Fibroblast of gingiva (primary cell): ENCODE measurements at places on chromosomes 1 and 21.

DNA sequence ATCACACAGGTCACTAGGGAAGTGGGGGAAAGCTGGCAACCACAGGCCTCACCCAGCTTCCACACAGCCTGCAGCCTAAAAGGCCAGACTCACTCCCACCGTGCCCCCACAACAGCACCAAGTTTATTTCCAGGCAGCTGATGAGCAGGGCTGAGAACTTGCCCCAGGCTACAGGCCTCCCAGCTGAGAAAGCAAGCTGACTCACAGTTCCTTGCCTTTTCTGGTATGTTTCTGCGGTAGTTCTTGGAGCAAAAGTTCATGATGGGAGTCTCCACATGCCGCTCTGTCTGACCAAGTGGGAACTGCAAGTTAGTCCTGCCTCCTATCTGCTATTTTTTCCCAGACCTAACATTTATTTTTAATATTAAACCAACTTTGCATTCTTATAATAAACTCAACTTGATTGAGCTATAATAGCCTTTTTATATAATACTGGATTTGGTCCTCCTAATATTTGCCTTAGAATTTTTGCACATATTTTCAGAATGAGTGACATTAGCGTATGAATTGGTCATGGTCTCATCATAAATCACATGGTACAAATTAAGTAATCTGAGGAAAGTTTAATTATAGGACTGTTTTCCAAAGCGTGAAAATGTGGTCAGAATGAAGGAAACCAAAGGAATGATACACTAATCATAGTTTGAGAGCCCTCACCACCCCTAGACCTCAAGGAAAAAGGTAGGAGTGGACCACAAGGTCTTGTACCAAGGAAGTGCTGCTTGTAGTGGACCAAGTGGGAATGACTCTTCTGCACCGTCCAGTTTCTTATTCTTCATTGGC lies 30.7 kb downstream of the RPAP2 start:
- DNase-seq, result peak; percentile 60

DNA sequence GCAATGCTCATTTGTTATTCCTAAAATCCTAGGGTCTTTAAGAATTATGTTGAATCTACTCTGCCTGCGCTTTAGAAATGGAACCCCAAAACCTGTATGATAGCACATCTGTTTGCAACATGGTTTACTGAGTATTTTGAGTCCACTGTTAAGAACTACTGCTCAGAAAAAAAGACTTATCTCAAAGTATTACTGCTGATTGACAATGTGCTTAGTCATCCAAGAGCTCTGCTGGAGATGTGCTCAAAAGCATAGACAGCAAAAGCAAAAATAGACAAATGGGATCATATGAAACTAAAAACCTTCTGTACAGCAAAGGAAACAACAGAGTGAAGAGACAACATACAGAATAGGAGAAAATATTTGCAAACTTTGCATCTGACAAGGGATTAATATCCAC lies 107.0 kb downstream of the CTH start:
- no peak for DNase-seq

GRCh38 chr1:214552174-214552608 lies 789 bp upstream of the PTPN14 start:
- peak; percentile 72 for DNase-seq

- DNase-seq, result no peak
These were observed 348.5 kb upstream of the VAMP3 start for GRCh38 chr1:7422561-7422960.

DNA sequence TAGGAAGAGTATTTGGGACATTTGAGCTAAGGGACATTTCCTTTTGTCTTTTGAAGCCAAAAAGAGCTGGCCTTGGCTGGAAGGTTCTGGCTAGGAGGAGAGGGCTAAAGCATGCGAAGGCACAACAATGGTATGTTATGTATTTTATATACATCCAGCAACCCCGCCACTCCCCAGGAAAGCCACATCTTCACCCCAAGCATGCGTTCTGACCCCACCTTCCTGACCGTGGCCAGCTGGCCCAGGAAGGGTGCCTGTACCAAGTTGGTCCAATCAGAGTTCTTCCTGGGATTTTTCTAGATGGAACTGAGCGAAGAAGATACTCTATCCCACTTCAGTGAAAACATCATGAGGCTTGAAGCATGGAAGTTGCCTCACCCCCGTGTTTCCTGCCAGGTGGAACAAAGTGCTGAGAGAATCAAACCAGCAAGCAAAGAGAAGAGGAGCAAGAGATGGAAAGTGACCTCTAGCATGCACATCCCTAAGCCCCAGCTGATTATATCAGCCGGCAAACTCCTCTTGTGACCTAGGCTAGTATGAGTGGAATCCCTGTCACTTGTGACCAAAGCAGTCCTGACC lies 82.7 kb downstream of the BCAR3 start:
- no peak for DNase-seq

GRCh38 chr21:40333731-40334130 lies 466.5 kb downstream of the PCP4 start:
- no peak for DNase-seq

GRCh38 chr1:85756864-85757263 lies 48.6 kb upstream of the ZNHIT6 start:
- no peak for DNase-seq

GRCh38 chr1:1123581-1124507 lies 8.0 kb upstream of the C1orf159 start:
- DNase-seq, result peak; percentile 51

DNA sequence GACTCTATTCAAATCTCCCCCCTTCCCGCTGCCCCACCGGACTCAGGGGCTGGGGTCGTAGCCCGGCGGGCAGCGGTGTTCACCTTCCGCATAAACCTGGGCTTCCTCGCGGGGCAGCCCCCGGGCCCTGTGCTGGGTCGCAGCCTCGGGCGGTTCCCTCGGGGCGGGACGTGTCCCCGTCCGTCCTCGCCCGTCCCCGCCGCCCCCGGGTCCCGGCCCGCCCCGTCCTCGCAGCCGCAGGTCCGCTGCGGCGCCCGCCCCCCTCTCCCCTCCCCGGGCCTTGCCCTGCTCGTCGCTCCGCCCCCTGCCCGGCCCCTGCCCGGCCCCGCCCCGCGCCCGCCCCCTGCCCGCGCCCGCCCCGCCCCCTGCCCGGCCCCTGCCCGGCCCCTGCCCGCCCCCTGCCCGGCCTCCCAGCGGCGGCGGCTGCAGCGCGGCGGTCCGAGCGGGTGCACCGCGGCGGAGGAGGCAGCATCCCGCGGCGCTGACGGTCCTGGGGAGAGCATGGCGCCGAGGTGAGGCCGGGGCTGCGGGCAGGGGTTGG lies at the start of gene COL18A1:
COL18A1 (plus strand) TSS at position 436 of the 541 bp plus-strand sequence; CDS start at position 502, 66 bp downstream.
- DNase-seq, result peak; percentile 17

- DNase-seq, result peak; percentile 91
These were observed 805.3 kb downstream of the USP25 start for GRCh38 chr21:16535102-16535422.

GRCh38 chr21:32562426-32562825 lies 22.9 kb downstream of the TCP10L start:
- peak; percentile 86 for DNase-seq
